ENCODE measurements at places on chromosomes 5 and 9.

- DNase-seq = no peak
These were observed 258.6 kb downstream of the FSTL4 start for GRCh38 chr5:133353741-133354140.

GRCh38 chr5:10555277-10555684 is 8.6 kb upstream of the ANKRD33B start:
- DNase-seq = no peak

- no peak for DNase-seq
These were observed 931 bp downstream of the FAM219A start for GRCh38 chr9:34457266-34458012.

- no peak for DNase-seq
These were observed 51.5 kb downstream of the MLLT3 start for GRCh38 chr9:20570756-20571155.

DNA sequence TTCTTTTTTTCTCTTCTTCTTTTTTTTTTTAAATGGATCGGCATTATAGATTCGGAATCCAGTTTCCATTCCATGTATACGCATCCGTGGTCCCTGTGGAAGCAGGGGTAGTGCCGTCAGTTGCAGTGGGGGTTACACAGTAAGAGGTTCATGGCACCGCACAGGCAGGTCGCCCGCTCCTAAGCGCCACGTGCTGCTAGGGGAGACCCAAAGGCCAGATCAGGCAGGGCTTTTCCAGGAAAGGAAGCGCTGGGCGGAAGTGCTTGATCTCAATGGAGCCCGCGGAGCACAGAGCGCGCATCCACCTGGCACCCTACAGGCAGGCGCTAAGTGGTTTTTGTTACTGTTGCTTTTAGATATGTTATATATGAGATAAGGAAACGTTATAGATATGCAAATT is 174.8 kb upstream of the OR13F1 start:
- no peak for DNase-seq

DNA sequence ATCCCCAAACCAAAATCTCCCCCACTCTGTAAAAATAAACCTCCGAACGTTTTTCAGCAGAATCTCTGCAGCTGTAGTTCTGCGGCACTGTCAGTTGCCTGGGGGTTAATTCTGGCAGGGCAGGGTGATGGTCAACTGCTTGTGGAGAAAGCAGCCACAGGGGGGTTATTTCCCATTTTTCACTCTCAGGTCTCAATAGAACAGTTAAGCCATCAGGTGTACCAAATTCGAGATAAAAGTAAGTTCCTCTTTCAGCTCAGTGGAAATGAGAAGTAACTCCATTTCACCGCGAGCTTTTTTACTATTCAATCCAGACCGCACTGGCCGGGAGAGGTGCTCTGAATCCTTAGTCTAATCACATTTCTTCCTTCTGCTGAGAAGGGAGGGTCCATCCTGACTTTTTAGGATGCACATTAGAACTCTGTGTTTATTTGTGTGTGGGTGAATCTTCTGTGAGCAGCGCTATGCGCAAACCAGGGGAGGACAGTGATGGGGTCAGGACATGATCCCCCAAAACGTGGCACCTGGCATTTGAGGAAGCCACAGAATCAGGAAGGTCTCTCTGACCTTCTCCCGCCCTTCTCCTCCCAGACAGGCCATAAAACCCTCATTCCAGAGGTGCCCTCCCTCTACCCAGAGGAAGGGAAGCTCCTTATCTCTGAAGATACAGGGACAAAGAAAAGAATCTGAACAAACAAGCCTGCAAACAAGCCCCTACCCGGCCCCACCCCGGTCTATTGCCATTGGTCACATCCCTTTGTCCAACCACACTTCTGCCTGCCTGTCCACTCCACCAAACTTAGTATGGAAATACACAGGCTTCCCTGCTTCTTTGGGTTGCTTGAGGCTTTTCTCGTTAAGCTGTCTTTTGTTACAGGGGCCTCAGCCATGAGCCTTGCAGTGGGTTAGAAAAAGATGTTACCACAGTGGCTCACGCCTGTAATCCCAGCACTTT is 229.0 kb downstream of the ROR2 start:
- DNase-seq = no peak

DNA sequence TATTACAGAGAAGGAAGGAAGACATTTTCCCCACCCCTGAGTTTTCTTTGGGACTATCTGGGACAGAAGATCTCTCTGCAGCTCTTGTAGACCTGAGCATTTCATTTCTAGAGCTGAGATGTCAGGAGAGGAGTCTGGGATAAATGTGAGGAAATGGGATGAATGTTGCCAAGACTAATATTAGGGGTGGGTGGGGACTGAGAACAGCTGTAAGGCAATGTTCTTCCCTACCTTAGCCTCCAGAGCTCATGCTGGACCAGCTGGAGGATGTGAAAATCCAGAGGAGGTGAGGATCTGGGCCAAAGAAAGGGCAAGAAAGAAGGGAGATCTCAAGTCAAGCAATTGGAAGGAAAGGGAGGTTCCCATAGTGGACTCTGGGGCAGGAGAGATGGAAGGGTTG is 23.1 kb upstream of the FOXD1 start:
- DNase-seq = no peak

Measured in activated T-helper 1 cell treated with Interleukin-2 at 50 U/mL for 16 hours (primary cell).